ENCODE measurements at places on chromosomes 12 and 14.

DNA sequence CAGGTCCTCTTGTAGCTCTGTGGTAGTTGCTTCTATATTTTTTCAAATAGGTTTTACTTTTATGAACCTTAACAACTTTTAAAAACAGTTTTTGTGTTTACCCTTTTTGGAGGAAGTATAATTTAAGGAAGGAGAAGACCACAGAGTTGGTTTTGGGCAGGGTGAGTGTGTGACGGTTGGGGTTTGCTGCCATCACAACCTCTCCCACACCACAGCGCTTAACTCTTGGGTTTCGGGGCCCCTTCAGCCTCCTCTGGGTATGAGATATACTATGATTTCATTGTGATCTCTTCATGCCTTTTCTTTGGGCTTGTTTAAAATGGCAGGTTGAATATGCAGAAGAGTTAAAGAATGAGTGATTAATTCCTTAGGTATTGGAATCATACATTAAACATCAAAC is 228.7 kb upstream of the CRY1 start:
- DNase-seq = peak; percentile 64

DNA sequence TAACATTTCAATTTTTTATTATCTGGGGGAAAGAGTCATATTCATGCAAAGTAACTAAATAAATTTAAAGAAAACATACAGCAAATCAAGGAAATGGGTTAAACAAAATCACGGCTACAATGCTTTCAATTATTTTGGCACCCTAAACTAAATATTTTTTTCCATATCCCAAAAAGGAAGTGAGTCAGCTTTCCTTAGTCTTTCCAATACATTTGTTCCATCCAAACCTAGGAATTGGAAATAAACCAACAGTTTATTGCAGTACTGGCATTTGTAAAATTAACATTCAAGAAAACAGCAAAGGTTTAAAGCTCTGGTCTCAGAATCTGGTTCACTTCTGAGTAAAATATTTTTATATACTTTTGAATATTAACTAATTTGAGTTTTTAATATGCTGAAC is 89.2 kb downstream of the BCL2L14 start:
- DNase-seq = no peak

DNA sequence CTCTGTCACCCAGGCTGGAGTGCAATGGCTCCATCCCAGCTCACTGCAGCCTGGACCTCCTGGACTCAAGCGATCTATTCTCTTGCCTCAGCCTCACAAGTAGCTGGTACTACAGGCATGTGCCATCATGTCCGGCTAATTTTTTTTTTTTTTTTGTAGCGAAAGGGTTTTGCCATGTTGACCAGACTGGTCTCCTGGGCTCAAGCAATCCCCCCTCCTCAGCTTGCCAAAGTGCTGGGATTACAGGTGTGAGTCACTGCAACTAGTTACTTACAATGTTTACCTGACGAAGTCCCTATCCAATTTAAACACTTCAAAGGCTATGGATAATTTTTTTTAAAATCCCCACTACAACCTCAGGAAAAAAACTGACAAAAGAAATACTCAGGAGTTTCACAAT is 1.8 kb downstream of the KRR1 start:
- no peak for DNase-seq

DNA sequence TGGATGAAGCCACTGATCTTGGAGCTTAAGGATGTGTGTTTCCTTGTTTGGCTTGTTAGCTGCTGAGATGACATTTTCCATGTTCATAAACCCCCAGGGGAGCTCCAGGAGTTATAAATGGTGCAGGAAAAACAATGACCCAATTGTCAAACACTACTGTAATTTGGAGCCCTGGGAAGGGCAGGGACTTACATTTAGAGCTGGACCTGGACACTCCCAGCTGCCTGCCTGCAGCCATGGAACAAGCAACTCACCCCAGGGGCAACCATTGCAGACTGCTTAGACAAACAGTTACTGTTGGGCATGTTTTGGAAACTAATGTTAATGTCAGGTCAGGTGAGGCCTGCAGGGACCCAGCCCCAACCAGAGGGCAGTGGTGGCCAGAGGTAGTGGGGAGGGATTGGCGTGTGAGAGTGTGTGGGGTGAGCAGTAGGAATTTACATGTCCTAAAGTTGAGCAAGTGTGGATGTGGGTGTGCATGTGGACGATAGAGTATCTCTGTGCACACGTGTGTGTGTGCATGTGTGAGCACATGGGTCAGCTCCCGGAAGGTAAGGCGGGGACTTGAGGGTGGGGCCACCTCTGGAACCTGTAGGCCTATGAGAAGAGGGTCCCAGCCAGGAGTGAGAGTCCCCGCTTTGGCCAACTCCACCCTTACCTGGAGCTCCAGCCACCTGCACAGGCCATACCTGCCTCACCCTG is 86.4 kb upstream of the NOS1 start:
- no peak for DNase-seq

- peak; percentile 44 for DNase-seq
Observed at GRCh38 chr12:10235761-10236631, 23.3 kb downstream of the GABARAPL1 start.

DNA sequence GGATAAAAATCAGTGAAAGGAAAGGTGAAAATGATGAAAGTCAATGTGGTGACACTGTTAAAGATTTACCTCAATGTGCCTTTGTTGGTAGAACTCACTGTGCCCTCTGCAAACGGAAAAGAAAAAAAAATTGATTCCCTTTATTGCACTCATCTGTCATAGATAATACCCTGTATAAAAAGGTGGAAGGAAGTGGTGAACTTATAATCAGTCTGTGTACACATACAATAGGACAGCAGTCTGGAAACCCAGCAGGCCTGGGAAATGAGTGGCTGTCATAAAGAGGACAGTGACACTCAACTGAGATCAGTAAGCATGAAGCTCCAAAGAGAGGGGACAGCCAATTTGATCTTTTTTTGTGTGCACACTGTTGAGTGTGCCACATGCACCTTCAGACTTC is 364.7 kb downstream of the NOVA1 start:
- DNase-seq = no peak

DNA sequence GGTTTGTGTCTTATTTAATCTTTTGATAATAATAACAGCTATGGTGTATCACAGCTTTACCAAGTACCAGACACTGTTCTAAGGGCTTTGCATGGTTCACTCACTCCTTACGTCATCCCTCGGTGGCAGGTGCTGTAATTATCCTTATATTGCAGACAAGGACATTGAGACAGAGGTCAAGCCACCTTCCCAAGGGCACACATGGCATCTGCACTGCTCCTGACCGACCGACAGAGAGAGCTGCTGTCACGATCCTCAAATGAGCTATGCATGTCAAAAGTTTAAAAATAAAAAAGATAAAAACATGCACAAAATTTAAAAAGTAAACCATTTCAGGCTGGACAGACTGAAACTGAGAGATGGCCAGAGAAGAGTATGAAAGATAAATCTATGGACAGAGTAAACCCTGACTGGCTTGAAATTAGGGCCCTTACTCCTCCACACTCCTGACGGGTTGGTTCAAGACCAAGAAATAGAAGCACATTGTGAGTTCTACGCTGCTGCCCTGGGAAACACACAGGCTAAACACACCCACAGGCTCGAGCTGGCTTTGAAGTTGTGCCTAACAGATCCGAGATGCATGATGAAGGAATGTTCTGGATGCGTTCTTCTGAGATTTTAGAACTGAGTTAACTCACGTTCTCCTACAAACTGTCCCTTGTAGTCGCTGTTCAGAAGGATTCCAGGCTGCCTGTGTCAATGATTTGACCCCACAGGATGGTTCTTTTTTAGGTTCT is 268.7 kb downstream of the ZFP36L1 start:
- no peak for DNase-seq

DNA sequence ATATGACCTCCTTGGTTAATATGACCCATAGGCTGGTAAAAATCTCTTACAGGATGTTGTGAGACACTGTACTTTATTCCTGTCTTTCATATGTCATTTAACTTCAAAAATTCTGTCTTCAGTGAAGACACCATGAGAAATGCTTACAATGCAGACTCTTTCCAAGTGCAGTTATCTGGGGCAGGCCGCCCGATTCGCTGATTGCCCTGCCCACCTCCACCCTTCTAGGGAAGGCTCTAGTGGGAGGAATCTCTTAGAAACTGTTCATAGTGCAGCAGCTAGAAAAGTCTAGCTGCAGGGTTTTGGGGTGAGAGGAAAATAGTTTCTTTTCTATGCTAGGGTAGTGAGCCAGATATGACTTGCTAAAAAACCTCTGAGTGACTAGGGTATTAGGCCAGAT is 15.0 kb upstream of the CIPC start:
- DNase-seq = no peak

DNA sequence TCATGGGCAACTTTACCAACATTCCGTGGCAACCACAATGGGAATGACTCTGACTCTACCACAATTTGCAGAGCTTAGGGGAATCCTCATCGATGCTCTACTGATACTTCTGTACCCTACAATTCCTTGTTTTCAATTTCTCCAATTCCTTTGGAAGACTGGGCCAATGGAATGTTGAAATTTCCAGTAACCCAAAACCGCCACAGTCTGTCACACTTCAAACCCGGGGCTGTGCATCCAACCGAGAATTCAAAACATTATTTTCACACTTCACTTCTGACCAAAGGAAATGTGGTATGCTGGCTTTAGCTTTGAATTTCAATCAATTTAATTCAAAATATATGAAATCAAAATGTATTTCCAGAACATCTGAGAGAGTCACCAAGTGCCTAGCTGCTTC is 951.4 kb downstream of the VRK1 start:
- DNase-seq = no peak

DNA sequence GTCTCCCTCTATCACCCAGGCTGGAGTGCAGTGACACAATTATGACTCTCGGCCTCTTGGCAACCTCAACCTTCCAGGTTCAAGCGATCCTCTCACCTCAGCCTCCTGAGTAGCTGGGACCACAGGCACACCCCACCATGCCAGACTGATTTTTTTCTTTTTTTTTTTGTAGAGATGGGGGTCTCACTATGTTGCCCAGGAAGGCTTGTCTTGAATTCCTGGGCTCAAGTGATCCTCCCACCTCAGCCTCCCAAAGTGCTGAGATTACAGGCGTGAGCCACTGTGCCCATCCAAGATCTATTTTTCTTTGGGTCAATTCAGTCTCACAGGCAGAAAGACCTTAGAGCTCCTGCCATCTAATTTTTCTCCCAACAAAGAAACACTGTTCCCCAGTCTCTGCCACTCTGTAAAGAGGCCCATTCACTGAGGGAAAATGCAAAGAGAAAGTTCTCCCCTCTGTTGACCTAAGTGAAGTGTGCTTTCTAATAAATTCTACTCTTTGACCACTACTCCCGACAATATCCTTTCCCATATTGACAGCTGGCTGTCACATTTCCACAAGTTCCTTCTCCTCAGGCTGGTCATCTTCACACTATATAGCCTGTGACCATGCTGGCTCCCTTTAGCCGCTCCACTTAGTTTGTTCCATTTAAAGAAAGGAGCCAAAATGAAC is 23.3 kb downstream of the TMED8 start:
- no peak for DNase-seq

GRCh38 chr14:82385048-82385447 is 851.4 kb upstream of the SEL1L start:
- DNase-seq = no peak

GRCh38 chr12:65596514-65597091 is 227.7 kb upstream of the HMGA2 start:
- DNase-seq = no peak

DNA sequence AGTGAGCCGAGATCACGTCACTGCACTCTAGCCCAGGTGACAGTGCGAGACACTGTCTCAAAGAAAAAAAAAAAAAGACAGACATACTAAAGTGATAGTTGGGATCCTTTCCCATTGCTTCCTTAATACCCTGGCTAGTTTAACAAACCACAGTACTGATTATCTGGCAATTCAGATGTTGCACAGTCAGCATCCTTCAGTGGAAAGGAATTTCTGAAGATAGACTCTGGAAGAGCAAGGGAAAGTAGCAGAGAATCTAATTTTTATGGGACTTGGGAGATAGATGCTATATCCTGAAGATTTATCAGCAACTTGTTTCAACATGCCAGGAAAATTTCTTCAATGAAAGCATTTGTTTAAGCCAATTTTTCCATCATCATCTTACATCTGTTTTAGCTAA is 6.5 kb upstream of the PPFIBP1 start:
- no peak for DNase-seq

DNA sequence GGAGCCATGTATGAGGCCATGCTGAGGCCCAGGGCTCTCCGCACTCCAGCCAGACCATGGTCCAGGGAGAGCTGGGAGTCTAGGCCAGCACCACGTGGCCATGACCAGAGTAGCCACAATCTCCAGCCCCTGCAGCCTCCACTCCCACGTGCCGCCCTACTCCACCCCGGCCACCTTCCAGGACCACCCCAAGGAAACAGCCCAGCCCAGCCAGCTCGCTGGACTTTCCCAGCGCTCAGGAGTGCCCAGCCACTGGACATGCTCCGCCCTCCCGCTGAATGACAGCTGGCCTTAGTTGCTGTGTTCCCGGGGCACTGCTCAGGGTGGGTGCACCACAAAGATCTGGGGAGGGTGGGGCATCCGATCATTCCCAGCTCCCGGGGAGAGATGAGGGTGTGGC is 2.1 kb upstream of the C14orf180 start:
- DNase-seq = no peak

GRCh38 chr14:90796329-90796728 is 19.9 kb downstream of the TTC7B start:
- DNase-seq = no peak

DNA sequence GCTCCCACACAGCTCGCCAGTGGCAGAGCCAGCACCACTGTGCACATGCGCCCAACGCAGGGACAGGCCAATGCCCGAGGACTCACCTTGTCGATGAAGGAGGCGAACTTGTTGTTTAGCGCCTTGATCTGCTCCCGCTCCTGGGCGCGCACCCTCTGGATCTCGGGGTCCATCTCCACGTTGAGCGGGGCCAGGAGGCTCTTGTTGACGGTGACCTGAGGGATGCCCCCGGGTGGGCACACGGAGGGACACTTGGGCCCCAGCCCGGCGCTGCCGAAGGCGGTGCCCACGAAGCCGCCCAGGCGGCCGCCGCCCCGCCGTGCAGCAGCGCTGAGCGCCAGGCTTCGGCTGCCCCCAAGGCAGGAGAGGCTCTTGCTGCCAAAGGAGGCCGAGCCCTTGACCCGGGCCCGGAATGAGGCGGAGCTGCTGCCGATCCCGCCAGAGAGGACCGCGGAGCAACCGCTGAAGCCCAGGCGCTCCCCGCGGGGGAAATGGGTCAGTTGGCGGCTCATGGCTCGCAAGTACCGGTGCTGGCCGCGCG is at the start of gene KRT72:
TSS of gene KRT72 (minus strand) at position 523 of the 541 bp plus-strand sequence. CDS start at position 512, 11 bp downstream.
- DNase-seq = no peak
